B cell (primary cell): ENCODE measurements at places on chromosomes 3 and 15. TPM values are rescaled to one million over a fixed set of nuclear protein-coding genes. Genes with fewer than 3 reads are reported as not detected.

Gene GOLGA8J
- total RNA-seq: 0.51 TPM in 1 of 2 replicates, not detected in the other

DNA sequence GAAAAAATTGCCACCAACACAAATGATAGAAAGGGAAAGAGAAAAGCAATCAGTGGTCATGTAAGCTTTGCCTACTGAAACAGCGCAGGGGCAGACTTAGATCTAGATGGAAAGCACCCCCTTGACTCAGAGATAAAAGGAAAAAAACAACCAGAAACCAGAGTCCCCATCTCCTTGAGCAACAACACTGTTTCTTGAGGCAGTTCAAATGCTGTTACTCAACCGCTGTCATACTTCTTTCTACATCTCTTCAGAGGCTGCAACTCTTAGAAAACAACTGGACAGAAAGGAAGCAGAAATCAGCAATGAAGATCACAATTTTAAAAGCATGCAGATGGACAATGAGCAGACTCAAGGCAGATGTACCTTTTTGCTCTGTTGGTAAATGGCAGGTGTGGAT, 36.5 kb downstream of the FSIP1 start:
- DNase-seq: no peak

- no peak for DNase-seq
Measured at GRCh38 chr3:165193366-165194254, 2.6 kb downstream of the SLITRK3 start.

- no peak for DNase-seq
Measured at GRCh38 chr3:63877737-63878393, 14.2 kb downstream of the ATXN7 start.

GRCh38 chr3:126501054-126501453, 16.5 kb downstream of the UROC1 start:
- DNase-seq: no peak

DNA sequence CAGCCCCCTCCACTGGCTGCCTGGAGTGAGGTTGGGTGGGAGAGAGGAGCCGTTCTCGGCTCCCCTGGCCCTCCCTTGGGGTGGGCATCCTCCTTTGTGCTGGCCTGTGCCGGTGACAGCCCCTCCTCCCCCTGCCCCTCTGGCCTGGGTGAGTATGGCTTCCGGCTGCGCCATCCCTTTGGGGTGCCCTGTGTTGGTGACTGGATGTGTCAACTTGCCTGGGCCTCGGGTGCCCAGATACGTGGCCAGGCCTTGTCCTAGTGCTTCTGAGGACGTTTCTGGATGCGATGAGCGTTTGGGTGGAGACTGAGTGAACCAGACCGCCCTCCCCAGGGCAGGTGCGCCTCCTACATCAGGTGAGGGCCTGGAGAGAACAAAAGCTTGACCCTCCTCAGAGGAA, 59.7 kb downstream of the PLXNA1 start:
- no peak for DNase-seq

GRCh38 chr15:89335298-89336041, 846 bp upstream of the POLG start:
- no peak for DNase-seq

DNA sequence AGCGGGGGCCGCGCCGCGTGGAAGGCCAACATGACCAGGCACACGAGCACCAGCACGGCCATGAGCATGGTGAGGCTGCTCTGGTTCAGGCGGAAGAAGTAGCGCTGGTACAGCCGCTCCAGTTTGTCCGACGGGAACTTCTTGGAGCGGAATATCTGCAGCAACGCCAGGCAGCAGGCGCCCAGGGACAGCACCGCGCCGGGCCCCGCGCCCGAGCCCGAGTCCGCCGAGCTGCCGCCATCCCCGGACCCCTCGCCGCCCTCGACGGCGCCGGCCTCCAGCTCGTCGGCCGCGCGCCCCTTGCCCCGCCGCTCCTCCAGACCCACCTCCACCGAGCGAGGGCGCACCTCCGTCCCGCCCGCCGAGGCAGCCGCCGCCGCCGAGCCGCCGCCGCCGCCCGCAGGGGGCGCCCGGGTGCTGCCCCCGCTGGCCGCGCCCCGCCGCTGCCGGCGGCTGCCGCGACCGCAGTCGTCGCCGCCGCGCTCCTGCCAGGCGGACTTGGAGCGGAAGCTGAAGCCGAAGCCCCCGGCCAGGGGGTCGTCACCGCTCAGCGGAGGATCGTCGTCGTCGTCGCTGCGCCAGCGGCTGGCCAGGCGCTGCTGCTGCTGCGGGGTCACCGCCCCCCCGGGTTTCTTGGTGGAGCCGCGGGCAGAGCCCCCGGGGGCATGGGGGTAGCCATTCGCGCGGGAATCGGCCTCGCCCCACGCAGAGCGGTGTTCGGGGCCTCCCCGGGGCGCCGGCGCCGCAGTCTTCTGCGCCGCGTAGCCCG, 957 bp downstream of the ADCY5 start:
- DNase-seq: peak; percentile 62

Gene KBTBD13
- total RNA-seq: not detected in 2 replicates

GRCh38 chr15:73602992-73603391, 30.2 kb downstream of the NPTN start:
- no peak for DNase-seq

Gene EFCC1
- total RNA-seq: not detected in 2 replicates
